ENCODE measurements at places on chromosomes 3 and 15.

DNA sequence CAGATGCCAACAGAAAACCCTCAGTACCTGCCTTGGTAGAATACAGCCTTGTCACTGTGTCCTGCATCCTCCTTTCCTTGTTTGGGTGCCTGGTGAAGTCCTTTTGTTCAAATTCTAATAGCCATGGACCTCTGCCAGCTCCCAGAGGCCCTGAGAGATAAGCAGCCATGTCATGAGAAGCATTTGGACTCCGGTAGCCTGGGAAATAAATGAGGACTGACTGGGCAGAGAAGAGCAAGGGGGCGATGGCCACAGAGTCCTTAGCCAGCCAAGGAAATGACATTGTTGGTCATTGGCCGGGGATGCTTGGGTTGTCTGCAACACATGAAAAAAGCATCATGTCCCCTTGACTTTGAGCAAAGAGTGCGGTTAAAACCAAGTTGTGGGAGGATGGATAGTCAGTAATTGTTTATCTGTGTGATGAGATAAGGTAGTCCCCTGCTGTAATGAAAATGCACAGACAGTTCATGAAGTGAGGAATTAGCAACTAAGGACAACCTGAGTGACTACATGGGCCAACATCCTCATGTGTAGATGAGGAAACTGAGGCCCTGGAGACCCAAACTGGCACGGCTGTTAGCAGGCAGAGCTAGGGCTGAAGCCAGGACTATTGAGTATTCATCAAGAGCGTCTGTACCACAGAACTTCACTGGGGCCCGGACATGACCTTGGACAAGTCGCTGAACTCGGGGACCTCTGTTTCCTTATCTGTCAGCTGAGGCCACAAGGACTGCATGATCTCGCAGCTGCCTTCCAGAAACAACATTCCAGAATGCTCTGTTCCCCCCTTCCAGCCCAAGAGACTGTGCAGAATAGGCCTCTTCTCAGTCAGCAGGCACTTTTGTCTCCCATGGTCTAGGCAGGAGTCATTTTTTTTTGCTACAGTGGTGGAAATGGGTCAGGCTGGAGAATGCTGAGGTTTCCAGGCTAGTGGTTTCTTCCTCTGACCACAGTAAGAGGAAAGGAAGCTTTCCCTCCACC is 90.5 kb upstream of the CTDSPL start:
- no peak for DNase-seq

- peak; percentile 69 for DNase-seq
Measured at GRCh38 chr15:91866371-91866905, 12.9 kb downstream of the SLCO3A1 start.

DNA sequence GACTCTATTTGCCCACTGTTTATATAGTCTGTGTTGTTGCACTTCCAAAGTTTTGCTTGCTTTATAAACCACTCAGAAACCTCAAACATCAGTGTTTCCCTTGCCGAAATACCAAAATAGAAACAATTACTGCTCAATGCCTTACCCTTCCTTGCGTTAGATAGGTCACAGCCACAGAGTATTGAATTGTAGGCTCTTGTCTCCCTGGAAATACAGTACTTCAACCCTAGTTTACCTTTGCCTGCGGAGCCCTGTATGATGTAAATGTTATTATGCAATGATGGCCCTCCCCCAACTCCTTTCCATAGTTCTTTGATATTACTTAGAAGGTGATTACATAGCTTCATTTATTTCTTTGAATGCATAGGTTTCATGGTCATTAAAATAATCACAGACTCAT is 44.2 kb downstream of the SOX2 start:
- DNase-seq = no peak

DNA sequence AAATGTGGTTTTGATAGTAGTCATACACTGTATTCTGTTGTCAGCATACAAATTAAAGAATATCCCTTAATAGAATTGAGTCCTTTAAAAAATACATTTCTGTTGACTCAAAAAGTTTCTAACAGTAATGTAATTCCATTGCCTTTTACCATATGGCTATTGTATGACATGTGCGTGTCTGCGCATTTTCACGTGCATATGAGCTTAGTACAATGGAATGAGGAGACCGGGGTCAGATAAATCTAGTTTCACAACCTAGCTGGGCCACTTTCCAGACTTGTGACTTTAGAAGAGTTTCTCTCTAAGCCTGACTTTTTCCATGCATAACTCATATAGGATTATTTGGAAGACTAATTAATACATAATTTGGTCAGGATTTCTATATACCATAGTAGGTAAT is 38.7 kb downstream of the ZBTB38 start:
- DNase-seq = peak; percentile 93

GRCh38 chr15:57541805-57542504 is 49.7 kb upstream of the MYZAP start:
- DNase-seq = peak; percentile 81

GRCh38 chr3:149752788-149753136 is 473 bp upstream of the COMMD2 start:
- DNase-seq = no peak

DNA sequence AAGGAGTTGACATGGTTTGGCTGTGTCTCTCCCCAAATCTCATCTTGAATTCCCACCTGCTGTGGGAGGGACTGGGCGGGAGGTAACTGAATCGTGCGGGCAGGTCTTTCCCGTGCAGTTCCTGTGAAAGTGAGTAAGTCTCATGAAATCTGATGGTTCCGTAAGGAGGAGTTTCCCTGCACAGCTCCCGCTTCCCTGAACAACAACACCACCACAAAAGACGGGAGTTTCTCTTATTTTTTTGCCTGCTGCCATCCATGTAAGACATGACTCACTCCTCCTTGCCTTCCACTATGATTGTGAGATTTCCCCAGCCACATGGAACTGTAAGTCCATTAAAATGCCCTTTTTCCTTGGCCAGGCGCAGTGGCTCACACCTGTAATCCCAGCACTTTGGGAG is 22.7 kb downstream of the XXYLT1 start:
- DNase-seq = no peak

DNA sequence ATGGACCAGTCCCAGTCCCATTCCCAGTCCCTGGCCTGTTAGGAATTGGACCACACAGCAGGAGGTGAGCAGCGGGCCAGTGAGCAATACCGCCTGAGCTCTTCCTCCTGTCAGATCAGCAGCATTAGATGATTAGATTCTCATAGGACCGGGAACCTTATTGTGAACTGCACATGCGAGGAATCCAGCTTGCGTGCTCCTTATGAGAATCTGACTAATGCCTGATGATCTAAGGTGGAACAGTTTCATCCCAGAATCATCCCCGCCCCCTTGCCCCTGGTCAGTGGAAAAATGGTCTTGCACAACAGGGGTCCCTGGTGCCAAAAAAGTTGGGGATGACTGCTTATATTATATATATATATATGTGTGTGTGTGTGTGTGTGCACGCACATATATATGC is 63.1 kb downstream of the IFT57 start:
- DNase-seq = peak; percentile 77

GRCh38 chr3:141909408-141909807 is 33.0 kb downstream of the ATP1B3 start:
- no peak for DNase-seq

DNA sequence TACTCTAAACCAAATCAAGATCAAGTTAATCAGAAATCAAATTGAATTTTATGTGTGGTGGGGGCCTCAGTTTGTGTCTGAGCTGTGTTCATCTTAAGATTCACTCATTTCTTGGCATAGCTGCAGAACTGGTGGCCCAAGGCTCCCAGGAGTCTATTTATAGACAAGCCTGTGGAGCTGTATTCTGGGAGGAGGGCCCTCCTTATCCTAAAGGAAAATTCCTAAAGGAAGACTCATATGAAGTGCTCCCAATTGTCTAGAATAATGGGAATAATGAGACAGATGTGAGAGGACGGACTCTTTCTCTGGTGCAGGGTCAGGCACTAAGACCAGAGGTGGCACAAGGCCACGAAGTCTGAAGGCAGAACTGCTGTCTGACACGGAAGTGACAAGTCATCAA is 38.9 kb downstream of the C3orf85 start:
- no peak for DNase-seq

DNA sequence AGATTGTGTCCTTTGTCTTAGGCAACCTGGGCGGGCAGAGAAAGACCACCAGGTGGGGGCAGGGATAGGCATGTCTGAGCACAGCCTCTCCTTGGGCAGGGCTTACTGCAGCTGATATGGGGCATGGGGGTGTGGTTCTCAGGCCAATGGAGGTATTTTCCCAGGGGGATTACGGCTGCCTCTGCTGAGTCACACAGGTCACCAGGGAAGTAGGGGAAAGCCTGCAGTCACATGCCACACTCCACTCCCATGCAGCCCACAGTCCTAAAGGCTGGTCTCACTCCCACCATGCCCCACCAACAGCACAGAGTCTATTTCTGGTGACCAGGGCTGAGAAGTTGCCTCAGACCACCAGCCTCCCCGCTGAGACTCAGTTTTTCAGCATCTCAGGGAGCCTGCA is 466.4 kb downstream of the DIPK2A start:
- no peak for DNase-seq

DNA sequence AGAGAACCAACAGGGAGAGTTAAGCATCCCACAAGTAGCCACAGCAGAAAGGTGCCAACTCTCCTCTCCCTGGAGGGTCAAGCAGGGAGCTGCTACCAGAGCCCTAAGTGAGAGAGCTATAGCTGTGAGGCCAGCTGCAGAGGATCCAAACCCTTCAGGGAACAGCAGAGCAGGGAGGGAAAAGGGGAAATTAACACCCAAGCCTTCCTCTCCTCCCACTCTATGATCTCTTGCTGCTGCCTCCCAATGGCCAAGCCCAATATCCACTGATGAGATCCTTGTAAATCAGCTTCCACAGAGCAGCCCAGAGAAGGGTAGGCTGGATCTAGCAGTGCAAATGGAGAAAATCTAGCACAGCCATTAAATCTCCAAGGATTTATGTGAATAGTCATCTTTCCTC is 68.2 kb upstream of the THBS1 start:
- no peak for DNase-seq

GRCh38 chr3:9168241-9168741 is 81.2 kb downstream of the SRGAP3 start:
- DNase-seq = no peak

DNA sequence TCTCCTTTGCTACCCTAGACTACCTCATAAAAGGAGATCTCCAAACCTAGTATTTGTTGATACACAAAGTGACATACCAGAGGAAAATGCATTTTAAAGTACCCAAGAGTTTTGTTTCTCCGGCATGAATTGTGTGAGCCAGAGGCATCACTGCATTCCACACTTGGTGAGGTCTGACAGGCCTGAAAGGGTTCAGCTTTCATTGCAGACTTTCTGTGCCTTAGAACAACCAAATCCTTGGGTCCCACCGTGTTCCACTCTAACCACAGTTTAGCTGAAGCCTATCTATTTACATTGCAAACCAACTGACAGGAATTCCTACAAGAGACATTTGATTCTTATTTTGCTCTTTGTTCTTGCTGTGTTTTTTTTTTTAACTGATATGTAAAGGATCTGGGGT is 21.0 kb upstream of the EID1 start:
- peak; percentile 48 for DNase-seq

- DNase-seq = no peak
Measured at GRCh38 chr3:151971814-151972579, 98.6 kb downstream of the SUCNR1 start.

DNA sequence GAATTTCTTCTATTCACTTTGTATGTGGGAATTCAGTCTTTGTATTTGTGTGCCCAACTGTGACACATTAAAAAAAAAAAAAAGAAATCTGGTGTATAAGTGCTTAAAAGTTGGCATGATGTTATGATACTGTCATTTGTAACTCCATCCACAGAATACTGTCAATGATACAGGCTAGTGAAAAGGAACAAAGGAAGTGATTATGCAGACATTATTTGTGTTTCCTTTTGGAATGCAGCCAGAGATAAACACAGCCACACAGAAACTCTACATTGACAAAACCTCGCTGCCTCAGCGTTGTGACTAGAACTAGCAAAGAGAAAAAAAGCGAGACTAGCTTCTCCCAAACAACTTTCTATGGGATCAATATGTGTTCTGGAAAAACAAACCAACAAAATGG is 519.2 kb upstream of the AGTR1 start:
- DNase-seq = peak; percentile 10

- no peak for DNase-seq
Measured at GRCh38 chr15:85008474-85009260, 27.0 kb downstream of the PDE8A start.

DNA sequence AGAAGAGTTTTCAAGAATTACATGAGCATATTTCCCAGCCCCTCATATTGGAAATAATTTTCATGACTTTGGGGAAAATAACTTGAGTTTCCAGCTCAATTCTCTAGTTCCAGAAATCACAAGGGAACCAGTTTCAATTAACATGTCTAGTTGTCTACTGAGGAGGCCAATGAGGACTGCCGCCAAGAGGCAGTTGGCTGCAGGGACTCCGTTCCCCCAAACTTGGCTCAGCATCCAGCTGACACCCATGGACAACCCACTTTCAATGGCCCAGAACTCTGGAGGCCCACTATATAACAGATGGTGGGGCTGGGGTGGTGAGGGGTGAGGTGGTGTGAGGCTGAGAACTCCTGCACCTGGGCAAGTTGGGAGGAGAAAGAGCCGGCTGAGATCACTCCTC is 86.5 kb upstream of the TNFAIP8L3 start:
- DNase-seq = no peak

DNA sequence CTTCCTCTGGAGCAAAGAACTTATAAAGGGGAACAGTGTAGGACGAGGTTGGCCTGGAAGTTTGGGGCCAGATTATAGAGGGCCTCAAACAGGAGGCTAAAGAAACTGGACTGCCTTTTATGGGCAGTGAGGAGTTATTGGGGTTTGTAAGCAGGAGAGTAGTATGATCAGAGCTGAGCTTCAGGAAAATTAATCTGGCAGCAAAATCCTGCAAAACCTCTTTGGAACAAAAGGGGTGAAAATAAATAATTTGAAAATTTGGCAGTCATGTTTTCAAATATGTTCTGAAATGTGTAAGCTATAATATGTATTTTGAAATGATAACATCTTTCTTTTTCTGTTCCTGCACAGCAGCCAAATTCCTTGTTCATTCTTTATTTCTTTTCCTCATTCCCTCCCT is 164.9 kb downstream of the THSD4 start:
- no peak for DNase-seq

- DNase-seq = no peak
Measured at GRCh38 chr15:29689287-29689986, 132.8 kb downstream of the TJP1 start.

DNA sequence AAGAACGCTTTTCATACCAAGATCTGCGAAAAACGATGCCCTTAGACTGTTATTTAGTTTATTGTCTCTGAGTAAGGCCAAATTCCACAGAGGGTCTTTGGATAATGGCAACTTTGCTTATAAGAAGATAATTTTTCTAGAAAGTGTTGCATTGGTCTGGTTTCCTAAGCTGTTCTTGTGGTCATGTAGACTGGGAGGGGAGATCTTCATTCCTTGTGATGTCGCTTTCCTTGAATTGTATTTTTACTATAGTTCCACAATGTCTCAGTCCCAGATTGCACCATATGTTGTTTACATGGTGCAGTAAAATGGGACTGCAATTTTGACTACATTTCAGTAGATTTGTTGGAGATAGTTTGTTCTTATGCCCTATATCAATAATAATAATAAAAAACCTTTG is 28.8 kb upstream of the ST3GAL6 start:
- no peak for DNase-seq
